ENCODE measurements at places on chromosomes 11 and 22.

- no peak for DNase-seq
Measured at GRCh38 chr22:42343121-42343454, 72.6 kb upstream of the TCF20 start.

DNA sequence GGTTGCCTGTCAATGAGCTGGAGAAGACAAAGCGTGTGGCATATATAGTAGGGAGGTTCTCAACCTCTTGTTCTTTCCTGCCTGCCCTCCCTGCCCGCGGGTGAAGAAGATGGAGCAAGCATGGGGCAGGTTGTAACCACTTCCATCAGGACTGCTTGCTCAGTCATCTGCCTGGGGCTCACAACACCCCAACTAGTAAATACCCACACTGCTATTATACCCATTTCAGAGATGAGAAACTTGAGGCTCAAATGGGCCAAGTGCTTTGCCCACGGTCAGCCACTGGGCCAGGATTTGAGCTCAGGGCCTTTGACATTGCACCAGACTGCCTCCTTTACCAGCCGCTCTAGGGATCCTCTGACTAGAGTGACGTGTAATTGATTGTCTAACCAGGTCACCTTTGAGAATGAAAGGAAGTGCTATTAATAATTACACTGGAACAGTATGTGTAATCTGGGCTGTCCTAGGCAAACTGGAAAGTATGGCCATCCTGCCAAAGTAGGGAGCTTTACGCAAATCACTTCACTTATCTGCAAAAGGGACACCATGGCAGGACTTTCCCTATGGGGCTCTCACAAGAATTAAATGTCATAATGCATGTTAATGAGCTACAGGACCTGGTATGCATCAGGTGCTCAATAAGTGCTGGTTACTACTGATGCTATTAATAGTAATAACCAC lies 2.8 kb upstream of the CDC42EP1 start:
- no peak for DNase-seq

GRCh38 chr11:94219771-94220170 lies 84.6 kb upstream of the IZUMO1R start:
- no peak for DNase-seq

DNA sequence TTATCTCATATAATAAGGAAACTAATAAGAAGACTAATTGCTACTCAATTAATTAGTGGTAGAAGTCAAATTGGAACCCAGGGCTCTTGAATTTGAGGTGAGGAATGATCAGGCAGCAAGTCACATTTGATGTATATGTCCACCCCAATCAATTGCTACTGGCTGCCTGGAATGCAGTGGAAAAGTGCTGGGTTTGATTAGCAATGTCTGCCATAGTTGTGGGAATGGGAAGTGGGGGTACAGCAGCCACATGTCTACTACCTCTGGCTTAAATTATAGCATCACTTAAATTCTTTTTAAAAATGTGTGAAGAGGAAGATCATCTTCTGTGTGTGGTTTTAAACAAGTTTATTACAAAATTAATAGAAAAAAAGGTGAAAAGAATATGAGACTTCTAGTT lies 50.8 kb upstream of the NAV2 start:
- no peak for DNase-seq

- DNase-seq = no peak
Measured at GRCh38 chr22:31184015-31184414, 24.0 kb downstream of the RNF185 start.

- DNase-seq = no peak
Measured at GRCh38 chr11:33616552-33616951, 84.1 kb downstream of the C11orf91 start.

- peak; percentile 70 for DNase-seq
Measured at GRCh38 chr11:66328302-66329144, 7.7 kb downstream of the RIN1 start.

- no peak for DNase-seq
Measured at GRCh38 chr11:118277312-118277711, 13.2 kb upstream of the MPZL2 start.

- DNase-seq = no peak
Measured at GRCh38 chr11:94154095-94154856, 25.6 kb downstream of the PANX1 start.

DNA sequence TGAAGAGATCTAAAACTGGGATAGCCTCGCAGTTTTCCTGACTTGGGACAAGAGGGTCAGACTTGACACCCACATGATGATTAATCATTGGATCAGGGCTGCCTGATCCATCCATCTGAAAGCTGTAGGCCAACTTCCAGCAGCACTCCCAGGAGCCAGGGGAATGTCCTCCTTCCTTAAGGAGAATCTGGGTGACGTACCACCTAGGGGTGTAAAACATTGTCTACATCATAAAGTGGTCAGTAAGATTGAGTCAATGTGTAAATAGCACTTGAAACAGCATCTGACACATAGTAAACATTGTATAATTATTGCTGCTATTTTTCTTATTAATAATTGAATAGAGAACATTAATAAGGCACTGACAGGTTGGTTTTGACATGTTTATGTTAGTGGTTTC lies 392.8 kb downstream of the JRKL start:
- no peak for DNase-seq

GRCh38 chr11:74392256-74392655 lies 6.0 kb downstream of the PGM2L1 start:
- DNase-seq = no peak

DNA sequence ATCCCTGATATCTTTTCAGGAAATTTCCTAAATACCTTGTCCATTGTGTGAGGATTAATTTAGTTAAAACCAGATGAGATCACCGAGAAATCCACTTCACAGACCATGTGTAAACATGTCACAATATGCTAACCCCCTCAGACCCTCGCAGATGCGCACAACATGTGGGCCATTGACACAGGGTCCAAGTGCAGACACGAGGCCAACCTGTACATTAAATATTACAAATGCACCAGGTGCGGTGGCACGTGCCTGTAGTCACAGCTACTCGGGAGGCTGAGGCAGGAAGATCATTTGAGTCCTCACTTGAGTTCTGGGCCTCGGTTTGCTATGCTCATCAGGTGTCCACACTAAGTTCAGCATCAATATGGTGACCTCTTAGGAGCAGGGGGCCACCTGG lies 9.9 kb upstream of the TMPRSS4 start:
- no peak for DNase-seq

DNA sequence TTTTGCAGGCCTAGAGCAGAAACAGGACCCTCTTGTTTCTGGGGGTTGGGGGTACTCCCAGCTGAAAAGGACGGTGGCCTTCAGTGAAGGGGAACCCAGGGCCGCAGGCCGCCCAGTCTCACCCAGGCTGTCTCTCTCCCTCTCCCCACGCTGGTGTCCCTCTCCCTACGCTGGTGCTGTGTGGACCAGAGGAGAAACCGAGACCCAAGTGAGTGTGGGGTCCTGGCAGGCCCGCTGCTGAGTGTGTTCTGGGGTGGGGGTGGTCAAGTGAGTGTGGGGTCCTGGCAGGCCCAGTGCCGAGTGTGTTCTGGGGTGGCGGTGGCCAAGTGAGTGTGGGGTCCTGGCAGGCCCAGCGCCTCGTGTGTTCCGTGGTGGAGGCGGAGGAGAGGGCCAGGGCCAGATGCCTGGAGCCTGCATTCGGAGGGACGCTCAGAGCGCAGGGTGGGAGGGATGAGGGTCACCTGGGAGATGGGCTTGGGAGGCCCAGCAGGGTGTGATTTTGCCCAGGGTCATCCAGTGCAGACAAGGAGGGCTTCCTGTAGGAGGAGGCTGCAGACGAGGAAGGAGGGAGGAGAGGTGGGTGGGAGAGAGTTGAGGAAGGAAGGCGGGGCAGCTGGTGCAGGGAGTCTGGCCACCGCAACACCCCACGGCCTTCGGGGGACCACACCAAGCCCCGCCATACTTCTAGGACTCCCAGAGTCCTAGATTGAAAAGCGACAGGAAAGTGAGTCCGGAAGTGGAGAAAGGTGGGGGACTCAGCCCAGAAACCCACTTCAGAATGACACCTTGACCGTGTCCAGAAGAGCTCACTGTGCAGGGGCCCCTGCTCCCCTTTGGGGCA lies 10.3 kb downstream of the TNNT3 start:
- DNase-seq = no peak

DNA sequence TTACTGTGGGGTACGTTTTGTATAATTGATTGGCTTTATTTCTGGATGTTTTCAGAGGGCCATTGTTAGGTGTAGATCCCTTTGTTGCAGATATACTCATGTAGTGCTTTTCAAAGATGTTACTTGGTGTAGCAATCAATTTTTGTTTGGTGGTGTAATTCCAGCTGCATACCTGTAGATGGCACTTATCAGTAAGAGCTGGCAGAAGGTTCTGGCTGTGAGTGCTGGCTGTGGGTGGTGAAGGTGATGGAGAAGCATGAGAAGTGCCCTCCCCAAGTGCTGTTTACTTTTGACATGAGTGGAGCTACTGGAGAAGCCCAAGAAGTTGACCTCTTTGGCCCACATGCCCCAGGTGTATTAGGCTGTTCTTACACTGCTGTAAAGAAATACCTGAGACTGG lies 1074.9 kb downstream of the FAM181B start:
- no peak for DNase-seq

GRCh38 chr11:99814021-99814420 lies 793.3 kb downstream of the CNTN5 start:
- no peak for DNase-seq

GRCh38 chr22:39382410-39382809 lies 17.2 kb upstream of the TAB1 start:
- no peak for DNase-seq

- no peak for DNase-seq
Measured at GRCh38 chr11:104219096-104219495, 55.1 kb upstream of the PDGFD start.

Data from stimulated activated naive CD4-positive, alpha-beta T cell treated with Interleukin-2 at 50 U/mL for 16 hours (primary cell).